AG04450 (cell line): ENCODE measurements at places on chromosomes 11 and 22.

GRCh38 chr11:68450711-68451110 is 9.8 kb upstream of the PPP6R3 start:
- DNase-seq, result no peak

GRCh38 chr11:76459299-76459698 is 14.5 kb downstream of the EMSY start:
- no peak for DNase-seq

- no peak for DNase-seq
Measured at GRCh38 chr22:39362271-39362670, 12.5 kb downstream of the SYNGR1 start.

- DNase-seq, result no peak
Measured at GRCh38 chr22:22362936-22363335, 118.3 kb downstream of the VPREB1 start.
